ENCODE measurements at places on chromosomes 7 and 10.

DNA sequence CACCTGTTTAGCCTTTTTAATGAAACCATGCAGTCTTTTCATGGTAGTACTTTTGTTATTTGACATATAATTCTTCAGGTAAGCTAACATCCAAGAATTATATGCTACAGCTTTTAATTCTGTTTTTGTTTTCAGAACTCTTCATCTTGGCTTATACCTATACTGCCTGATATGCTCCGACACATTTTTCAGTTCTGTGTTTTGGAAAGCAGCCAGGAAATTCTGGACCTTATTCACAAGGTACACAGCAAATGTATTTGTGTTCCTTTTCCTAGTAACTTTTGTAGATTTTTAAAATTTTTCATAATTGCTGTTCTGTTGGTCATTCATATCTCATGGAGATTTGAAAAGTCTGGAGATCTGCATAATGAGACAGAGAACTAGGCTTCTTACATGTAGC lies 56.7 kb downstream of the BTAF1 start:
- DNase-seq: no peak

- peak; percentile 13 for DNase-seq
Measured at GRCh38 chr7:123682690-123683089, 27.0 kb downstream of the LMOD2 start.

DNA sequence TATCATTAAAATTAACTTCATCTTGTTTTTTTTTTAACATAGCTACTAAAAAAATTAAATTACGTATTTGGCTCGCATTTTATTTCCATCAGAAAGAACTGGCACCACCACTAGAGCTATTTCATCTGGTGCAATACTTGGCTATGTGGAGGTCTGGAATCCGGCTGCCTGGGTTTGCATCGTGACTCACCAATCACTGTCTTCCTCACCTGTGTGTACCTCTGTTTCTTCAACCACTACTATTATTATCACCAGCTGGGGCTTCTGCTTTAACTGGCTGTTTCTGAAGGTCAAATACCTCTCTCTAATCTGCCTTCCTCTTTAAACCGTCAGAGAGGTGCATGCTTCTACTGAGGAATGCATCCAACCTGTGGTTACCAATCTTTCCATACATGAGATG lies 6.5 kb downstream of the WDR91 start:
- DNase-seq: no peak

DNA sequence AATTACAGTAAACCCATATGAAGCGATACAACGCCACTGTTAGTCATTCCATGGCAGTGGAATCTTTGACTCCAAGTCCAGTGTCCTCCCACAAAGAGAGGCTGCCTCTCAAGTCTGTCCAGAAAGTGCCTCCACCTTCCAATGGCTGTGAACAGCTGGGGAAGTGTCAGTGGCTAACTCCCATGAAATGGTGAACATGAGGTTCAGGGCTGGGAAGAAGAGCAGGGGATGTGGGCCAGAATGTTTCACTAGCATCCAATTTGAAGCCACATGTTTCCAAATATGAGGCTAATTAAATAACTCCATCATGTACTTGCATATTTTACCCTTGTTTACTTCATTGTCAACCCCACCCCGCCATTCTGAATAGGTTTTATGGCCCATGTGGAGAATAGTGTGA lies 53.1 kb upstream of the CHST15 start:
- no peak for DNase-seq

DNA sequence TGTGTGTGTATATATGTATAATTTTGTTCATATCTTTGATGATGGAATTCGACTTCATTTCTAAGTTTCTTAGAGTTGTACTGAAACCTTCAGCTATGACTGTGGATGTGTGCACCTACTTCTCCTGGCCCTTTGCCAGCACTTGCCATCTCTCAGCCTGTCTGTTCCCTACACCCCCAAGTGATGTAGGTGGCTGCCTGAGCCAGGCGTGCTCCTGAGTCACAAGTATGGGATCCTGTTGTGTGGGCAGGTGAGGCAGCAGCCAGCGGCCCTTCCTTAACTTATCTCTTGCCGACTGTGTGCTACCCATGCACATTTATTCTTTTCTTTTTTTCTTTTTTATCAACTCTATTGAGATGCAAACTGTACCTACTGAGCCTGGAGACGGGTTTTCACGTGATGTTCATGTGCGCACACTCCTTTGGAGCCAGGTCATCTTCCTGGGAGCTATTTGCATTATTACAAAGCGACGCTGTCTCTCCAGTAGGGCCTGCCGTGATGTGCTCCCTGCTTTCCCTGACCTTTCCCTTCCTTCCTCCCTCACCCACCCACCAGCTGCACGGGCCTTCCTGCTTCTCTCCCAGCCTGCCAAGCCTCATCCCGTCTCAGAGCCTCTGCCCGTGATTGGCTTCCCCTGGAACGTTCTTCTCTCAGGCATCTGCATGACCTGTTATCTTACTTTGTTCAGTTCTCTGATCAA lies 31.3 kb upstream of the GALNT11 start:
- DNase-seq: no peak

Data from NCI-H1417 treated with DMSO at 0.1 percent for 48 hours (cell line).